ENCODE measurements at places on chromosomes 12 and 14.

GRCh38 chr12:45666396-45666795 lies 63.1 kb upstream of the ARID2 start:
- DNase-seq: peak; percentile 7

DNA sequence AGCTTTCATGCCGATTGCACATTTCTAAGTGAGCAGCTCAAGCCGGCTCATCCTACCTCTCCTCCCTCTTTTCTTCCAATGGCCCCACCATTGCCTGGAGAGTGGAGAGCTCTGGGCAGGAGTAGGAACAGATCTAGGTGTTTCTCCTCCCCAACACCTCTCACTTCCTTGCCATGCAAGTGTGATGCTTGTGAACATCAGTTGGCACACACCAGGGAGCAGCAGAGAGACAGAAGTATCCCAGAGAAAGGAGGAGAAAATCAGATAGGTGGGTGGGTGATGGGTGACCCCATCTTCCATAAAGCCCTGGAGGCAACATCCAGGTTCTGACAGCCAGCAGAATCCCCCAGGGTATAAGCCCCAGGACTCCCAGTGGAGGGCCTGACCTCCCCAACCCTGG lies 27.8 kb downstream of the NPC2 start:
- no peak for DNase-seq

DNA sequence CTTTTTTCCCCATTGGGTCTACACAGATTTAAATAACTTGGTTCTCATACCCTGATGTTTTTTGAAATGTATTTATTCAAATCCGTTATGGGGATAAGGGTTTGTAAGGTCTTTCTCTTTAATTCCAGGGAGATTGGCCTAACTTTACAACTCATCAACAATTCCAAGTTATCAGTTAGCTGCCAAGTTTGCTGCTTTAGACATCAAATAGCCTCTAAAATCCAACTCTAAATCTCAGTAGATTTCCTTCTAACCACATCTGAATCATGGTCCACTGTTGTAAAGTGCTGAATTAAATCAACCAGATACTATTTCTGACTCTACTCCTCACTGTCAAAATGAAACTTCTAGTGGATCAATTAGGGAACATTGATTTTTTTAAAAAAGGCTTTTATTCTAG lies 364.1 kb upstream of the E2F7 start:
- DNase-seq: no peak

- DNase-seq: no peak
These were observed 13.7 kb upstream of the EVL start for GRCh38 chr14:100051543-100051942.

DNA sequence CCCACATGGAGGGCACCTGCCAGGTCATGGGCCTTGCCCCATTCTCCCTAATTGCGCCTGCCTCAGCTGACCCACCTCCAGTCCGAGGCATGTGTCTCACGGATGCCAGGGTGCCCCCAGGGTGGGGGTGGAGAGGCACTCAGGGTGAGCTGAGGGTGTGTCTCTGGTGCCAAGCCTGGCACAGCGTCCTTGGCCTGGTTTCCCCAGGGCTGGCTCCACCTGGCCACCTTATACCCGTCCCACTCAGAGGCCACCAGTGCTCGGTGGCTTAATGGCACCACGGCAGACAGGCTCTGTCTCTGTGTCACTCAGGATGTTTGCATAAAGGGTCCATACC lies 33.6 kb upstream of the TDRD9 start:
- no peak for DNase-seq

GRCh38 chr14:31449971-31450610 lies 7.2 kb downstream of the DTD2 start:
- peak; percentile 62 for DNase-seq

DNA sequence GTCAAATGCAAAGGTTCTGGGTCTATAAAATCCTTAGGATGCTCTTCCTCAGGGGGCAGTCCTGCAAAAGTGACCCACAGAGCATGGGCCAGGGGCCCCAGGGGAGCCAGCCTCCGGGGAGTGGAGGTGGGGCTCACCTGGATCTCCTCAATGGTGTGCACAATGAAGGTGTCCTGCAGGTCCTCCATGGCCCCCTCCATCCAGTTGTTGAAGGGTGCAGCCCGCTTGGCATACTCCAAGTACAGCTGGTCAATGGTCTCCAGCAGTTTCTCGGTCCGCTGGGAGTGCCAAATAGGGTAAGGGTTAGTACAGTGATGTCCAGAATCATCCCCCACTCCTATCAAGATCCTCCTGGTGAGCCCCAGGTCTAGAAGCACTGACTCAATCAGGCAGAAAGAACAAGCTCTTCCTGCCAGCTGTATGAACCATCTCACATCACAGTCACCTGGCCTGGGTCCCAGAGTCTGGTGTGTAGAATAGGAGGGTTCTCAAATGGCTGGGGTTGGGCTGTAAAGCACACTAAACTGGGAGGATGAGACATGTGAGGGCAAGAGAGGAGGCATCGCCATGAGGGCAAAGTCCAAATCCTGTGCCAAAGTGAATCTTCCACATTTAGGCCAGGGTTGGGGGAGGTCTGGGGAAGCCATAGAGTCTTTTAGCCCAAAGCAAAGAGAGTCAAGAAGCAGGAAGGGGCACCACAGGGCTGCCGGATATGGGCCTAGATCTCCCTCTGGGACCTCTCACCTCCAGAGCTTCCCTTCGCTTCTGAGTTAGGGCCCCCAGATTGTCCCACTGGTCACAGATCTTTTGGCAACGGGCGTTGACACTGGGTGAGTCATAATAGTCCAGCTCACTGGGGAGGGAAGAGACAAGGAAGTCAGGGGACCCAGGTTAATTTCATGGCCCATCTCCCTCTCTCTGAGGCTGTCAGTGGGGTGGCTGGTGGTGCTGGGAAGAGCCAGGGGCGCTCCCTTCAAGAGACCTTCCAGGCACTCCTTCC lies 91.5 kb upstream of the ZFP36L1 start:
- DNase-seq: peak; percentile 86

GRCh38 chr14:96832351-96832750 lies 35.2 kb downstream of the VRK1 start:
- no peak for DNase-seq

DNA sequence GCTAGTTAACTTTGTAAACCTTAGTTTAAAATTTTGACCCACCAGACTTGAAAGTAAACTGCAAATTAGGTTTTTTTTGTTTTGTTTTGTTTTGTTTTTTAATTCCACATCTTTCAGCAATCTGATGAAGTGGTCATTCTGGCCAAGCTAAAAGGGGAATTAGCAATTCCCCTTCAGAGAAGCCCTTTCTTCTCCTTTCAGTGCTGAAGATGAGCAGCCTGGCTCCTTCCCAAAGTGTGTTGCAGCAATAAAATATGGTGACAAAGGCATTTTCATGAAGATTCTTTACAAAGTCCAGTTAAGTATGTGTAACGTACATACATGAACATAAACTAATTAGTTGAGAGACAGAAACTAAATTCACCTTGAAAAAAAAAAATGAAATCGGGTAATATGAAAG lies 380.1 kb downstream of the NOVA1 start:
- DNase-seq: no peak

- DNase-seq: peak; percentile 54
These were observed 484 bp downstream of the ALKBH1 start for GRCh38 chr14:77707355-77707723.

GRCh38 chr12:43832463-43833168 lies 3.3 kb upstream of the TMEM117 start:
- no peak for DNase-seq

GRCh38 chr12:108801736-108802100 lies 55.7 kb downstream of the SSH1 start:
- peak; percentile 88 for DNase-seq

GRCh38 chr12:102702447-102703114 lies 214.5 kb downstream of the PAH start:
- peak; percentile 79 for DNase-seq

- DNase-seq: no peak
These were observed 14.8 kb upstream of the CALM1 start for GRCh38 chr14:90381999-90382451.

GRCh38 chr12:8123124-8123912 lies at the start of gene CLEC4A:
CLEC4A (plus strand) TSS chr12:8123617; CDS start chr12:8123879, 262 bp downstream.
- no peak for DNase-seq

GRCh38 chr12:117032593-117033381 lies 66.4 kb downstream of the TESC start:
- peak; percentile 12 for DNase-seq

DNA sequence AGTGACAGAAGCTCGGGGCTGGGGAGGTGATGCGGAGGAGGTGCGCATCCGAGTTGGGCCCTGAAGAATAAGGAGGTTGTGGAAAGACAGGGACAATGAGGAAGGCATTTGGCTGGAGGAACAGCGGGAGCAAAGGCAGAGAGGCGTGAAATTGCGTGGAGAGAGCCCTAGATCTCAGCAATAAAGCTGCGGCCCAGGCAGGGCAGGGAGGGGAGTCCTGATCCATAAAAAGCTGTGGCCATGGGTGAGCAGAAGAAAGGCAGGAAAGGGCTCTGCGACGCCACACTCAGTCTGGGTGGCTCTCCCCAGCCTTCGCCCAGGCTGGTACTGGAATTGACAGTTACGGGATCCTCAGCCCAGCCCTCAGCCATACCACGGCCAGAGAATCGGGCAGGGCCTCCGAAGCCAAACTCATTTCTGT lies 2.2 kb downstream of the FIGNL2 start:
- DNase-seq: no peak

- no peak for DNase-seq
These were observed 111.8 kb upstream of the DNM1L start for GRCh38 chr12:32567296-32567674.

GRCh38 chr14:100049220-100049619 lies 16.0 kb upstream of the EVL start:
- DNase-seq: peak; percentile 68

DNA sequence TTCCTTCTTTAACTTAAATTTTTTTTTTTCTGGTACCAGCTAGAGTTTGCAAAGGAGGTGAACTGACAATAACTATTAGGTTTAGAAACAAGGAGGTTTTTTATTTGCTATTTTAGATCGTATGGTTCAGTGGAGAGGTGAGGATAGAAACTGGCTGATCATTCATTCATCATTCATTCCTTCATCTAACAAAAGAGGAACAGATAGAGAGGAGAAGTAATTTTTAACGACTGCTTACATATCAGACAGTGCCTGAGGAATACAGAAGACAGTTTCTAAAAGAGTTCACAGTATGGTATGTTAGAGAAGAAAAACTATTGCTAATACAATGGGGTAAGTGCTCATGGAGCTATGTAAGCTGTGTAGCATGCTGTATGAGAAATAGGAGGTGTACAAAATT lies 111.1 kb downstream of the ERC1 start:
- no peak for DNase-seq

DNA sequence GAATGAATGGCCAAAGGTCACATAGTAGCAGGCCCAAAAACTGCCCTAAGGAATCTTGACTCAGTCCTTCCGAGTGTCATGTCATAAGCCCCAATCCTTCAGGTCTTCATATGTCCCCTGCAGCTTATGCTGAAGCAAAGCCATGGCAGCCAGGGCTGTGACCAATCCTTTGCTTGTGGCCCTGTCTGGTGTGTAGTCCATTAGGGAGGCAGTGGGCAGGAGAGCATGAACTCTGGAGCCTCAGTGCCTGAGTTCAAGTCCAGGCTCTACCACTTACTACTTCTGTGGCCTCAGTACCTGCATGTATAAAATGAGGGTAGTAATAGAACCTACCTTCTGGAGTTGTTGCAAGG lies 20.3 kb downstream of the PLEKHG3 start:
- no peak for DNase-seq

DNA sequence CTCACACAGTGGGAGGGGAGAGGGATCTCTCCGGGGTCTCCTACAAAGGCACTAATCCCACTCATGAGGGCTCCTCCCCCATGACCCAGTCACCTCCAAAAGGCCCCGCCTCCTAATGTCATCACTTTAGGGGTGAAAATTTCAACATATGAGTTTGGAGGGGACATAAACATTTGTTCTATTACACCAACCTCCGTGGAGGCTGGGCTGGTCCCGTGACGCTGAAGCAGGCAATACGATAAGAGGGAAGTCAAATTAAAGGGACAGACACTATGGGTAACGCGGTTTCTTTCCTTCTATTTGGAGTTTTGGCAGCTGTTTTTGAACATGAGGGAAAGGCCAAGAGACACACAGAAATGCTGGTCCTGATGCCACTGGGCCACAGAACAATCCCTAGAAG lies 175.7 kb upstream of the VASH1 start:
- no peak for DNase-seq

DNA sequence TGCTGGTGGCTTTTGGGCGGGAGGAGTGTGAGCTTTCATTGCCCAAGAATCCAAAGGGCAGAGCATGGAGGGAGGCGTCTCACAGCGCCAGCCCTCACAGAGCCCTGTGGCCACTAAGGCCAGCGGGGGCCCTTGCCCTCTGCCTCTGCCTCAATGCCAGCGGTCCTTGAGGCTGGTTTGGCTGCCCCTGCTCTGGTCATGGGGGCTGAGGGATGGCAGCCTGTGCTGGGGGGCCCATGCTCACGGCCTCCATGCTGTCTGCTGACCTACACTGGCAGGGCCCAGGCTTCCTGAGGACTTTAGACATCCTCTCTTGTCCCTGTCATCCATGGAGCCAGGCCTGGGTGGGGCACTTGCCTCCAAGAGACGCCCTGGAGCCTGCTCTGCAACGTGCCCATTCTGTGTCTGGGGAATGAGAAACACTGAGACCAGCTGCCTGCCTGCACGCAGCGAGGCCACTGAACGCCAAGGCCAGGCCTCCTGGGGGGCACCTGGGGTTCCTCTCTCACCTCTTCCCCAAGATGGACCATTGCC lies 143.4 kb downstream of the KIF26A start:
- no peak for DNase-seq

DNA sequence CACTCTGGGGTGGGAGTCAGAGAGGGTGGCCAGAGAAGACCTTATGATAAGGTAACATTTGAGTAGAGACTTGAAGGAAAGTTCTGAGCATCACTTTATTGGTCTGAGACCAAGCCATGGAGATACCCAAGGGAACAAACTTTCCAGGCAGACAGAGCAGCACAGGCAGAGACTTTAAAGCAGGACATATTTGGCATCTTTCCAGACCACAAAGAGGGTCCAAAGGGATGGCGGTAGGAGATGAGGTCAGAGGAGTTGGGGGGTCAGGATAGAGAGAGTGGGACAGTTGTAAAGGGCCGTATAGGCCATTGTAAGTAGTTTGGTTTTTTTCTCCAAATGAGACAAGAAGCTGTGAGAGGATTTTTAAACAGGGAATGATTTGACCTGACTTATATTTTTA lies 344.4 kb downstream of the SEC23A start:
- DNase-seq: no peak

GRCh38 chr12:24328261-24328660 lies 378.8 kb upstream of the SOX5 start:
- no peak for DNase-seq

- DNase-seq: no peak
These were observed 68.0 kb downstream of the CCDC88C start for GRCh38 chr14:91349481-91350074.

GRCh38 chr14:21104448-21105060 lies 3.7 kb downstream of the TMEM253 start:
- peak; percentile 74 for DNase-seq

- DNase-seq: no peak
These were observed 4.5 kb downstream of the GRIN2B start for GRCh38 chr12:13976880-13977279.

- DNase-seq: peak; percentile 53
These were observed 219.9 kb downstream of the PPM1H start for GRCh38 chr12:62714774-62715721.

- DNase-seq: no peak
These were observed 727.8 kb downstream of the BCL11B start for GRCh38 chr14:98544174-98544573.

GRCh38 chr12:100395811-100396210 lies 38.9 kb downstream of the SLC17A8 start:
- no peak for DNase-seq

All from AG10803 (cell line).